ENCODE measurements at places on chromosomes 12 and 14. TPM values are rescaled to one million over a fixed set of nuclear protein-coding genes. Genes with fewer than 3 reads are reported as not detected.

Gene SELPLG
- total RNA-seq, result 0.85 TPM

Gene MYBPC1
- not detected for total RNA-seq

Gene ETFBKMT
- total RNA-seq, result 3.2 TPM

Gene CLEC9A
- not detected for total RNA-seq
